Activated naive CD8-positive, alpha-beta T cell treated with anti-CD3 and anti-CD28 coated beads, Interleukin-2, amount 50 U/mL, for 24 hours (primary cell): ENCODE measurements at places on chromosomes 11 and 22.

- no peak for DNase-seq
Measured at GRCh38 chr11:75342966-75343870, 8.2 kb downstream of the ARRB1 start.

- DNase-seq: no peak
Measured at GRCh38 chr22:29665486-29665885, 54.3 kb upstream of the CABP7 start.

GRCh38 chr22:24003887-24004286 lies 1.4 kb downstream of the GSTT4 start:
- no peak for DNase-seq

GRCh38 chr11:10287766-10288715 lies 6.0 kb downstream of the SBF2 start:
- no peak for DNase-seq

- no peak for DNase-seq
Measured at GRCh38 chr11:72653649-72654048, 20.6 kb downstream of the PDE2A start.

DNA sequence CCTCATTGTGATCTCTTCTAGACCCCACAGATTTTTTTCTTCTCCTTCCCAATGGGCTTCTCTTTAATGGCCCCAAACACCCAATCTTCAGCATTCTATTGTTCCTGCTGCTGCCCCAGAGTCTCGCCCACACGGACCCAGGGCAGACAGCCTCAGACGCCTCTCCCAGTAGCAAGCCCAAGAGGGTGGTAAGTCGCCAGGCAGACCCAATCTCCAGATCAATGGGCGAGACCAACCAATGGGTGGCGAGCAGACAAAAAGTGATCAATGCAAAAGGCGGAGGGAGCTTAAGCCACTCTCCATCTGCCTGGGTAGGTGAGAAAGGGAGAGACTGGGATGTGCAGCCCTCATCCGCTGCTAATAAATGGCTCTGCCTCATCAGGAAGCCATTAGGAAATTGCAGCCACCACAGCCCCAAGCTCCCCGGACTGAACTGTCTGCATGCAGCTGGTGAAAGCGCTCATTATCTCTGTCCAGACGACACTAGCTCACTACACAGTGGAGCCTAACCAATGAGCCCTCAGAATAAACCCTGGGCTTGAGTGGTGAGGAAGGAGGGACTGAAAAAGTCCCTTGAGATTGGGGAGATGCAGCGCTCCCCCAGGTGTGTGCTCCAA lies 81.8 kb downstream of the ETS1 start:
- no peak for DNase-seq

DNA sequence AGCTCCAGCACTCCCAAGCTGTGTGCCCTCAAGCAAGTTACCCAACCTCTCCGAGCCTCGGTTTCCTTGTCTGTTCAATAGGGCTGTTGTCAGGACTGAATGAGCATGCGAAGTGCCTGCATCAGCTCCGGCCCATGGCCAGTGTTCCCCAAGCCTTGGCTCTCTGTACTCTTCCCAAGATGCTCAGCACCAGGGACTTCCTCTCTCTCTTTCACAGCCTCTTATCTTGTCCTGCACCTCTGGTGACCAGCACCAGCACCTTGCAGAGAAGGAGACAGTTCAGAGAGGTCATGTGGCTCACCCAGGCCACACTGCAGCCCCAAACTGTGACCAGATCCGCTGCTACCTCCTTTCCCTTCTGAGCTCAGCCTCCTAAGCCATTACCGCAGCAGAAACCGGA lies 120.3 kb upstream of the ANO1 start:
- DNase-seq: no peak

DNA sequence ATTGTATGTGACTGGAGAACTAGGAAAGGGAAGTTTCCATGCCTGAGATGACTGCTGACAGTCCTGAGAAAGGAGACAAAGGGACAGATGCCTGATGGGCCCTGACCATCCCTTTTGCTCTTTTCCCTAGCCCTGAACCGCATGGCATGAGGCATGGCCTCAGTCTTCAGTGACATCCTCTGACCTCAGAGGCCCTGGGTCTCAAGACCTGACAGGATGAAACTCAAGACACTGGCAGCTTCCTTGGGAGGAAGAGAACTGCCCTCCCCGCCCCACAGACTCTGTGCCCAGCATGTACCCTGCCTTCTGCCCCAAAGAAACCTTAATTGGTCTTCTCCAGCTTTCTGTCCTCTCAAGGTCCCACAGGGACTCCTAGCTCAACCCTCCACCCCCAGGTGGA lies 444.1 kb downstream of the SOX6 start:
- no peak for DNase-seq

DNA sequence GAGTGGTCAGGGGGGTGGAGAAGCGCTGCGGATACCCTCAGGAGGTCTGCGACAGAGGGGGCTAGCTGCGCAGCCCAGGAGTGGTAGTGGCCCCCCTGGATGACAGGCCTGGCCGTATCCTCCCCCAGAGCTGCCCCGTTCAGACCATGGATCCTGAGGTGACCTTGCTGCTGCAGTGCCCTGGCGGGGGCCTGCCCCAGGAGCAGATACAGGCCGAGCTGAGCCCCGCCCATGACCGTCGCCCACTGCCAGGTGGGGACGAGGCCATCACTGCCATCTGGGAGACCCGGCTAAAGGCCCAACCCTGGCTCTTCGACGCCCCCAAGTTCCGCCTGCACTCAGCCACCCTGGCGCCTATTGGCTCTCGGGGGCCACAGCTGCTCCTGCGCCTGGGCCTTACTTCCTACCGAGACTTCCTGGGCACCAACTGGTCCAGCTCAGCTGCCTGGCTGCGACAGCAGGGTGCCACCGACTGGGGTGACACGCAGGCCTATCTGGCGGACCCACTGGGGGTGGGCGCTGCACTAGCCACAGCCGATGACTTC lies 505 bp downstream of the NUDT22 start:
- peak; percentile 74 for DNase-seq

GRCh38 chr22:37048133-37048532 lies 3.4 kb upstream of the KCTD17 start:
- no peak for DNase-seq

GRCh38 chr22:49838771-49839717 lies 11.4 kb upstream of the BRD1 start:
- DNase-seq: peak; percentile 84

GRCh38 chr11:75532200-75533048 lies 6.7 kb upstream of the GDPD5 start:
- DNase-seq: peak; percentile 81

- DNase-seq: no peak
Measured at GRCh38 chr11:72743321-72744221, 8.6 kb downstream of the ARAP1 start.

DNA sequence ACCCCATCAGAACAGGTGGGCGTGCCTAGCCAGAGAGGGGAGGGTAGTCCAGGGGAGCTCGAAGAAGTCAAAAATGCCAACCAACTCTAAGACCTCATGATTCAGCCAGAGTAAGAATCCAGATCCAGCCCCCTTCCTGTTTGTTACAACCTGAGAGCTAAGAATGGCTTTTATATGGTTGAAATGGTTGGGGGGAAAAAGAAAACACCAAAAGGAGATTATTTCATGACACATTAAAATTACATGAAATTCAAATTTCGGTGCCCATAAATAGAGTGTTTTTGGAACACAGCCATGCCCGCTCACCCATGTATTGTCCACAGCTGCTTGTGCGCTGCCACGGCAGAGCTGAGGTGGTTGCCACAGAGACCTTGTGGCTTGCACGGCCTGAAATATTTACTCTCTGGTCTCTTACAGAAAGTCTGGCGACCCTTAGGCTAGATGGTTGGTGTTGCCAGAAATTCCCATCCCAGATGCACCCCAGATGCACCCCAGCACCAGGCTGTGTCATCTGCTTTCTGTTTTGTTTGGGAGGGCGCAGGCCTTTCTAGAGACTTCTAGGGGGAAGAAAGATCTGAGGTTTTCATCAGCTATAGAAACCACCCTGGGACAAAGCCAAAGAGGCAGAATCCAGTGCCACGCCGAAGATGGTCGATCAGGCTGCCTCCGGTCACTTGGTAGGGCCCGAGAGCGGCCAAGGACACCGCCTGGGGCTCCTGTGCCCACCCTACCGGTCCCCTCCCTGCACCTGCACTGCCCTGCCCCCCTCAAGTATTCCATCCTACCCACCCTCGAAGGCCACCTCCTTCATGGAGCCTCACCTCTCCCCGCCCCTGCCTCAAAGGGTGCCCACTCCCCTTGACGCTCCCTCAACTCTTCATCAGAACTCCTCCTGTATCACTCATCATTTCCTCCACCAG lies 80.2 kb downstream of the DSCAML1 start:
- no peak for DNase-seq

- no peak for DNase-seq
Measured at GRCh38 chr11:64803846-64804345, 882 bp upstream of the MAP4K2 start.
